ENCODE measurements at places on chromosomes 4 and X.

GRCh38 chrX:15973946-15974345 lies 119.3 kb upstream of the AP1S2 start:
- DNase-seq: no peak

- peak; percentile 52 for DNase-seq
These were observed 120.8 kb downstream of the ZNF518B start for GRCh38 chr4:10336471-10336870.

DNA sequence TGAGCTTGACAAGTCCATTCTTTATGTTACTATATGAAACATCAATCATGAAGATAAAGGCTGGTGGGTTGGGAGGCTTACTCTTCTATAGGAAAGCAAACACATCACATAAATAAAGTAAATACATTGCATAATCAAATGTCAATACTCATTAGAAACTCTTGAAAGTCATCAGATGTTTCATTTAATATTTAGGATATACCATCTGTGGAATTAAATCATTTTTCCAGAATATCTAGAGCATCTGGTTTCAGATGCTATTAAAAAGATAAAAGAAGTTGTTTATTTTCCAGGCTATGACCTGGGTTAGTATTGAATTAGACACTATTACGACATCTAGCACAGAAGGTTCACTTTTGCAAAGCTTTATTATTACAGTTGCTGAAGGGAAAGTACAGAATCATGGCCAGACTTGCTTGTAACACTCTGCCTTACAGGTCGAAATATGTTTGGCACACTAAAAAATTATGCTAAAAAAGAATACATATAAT lies 72.6 kb downstream of the METTL14 start:
- no peak for DNase-seq

- no peak for DNase-seq
These were observed 642.0 kb downstream of the MID1IP1 start for GRCh38 chrX:39443240-39443639.

DNA sequence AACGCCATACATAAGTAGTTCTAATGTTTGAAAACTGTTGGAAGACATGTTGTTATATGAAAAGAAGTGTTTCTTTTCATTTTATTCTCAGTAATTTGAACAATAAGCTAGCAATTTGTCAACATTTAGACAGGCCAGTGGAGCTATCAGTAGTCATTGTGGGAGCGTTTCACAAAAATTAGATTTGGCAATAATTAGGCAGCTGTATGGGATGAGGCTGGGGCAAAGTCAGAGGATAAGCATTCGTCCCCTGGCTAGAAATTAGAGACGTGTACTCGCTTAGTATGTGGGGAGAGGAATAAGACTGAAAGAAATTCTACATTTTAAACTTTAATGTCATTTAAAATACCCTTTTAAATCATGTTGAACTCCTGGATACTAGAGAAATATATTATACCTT lies 70.6 kb downstream of the TMEM144 start:
- no peak for DNase-seq

GRCh38 chr4:36432586-36432985 lies 151.2 kb downstream of the DTHD1 start:
- no peak for DNase-seq

GRCh38 chr4:54662901-54663585 lies 5.3 kb downstream of the KIT start:
- DNase-seq: no peak

GRCh38 chrX:104918122-104918521 lies 302.4 kb downstream of the TEX13A start:
- no peak for DNase-seq

DNA sequence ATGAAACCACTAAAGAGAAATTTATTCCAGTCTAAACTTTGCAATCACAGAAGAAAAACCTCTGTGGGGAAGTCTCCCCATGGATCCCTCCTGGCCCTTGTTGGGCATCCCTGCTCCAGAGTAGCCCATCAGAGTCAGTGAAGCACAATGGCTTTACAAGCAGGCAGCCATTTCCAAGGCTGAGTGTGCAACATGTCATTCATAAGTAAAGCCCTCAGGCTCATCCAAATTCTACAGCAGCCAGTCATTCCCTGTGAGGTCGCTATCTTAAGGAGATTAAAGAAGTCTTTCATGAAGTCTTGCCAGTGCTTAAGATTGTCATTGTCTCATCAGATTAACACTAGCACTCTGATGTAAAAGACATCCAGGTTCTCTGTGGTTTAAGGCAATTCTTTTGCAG lies 17.0 kb upstream of the MAPK10 start:
- no peak for DNase-seq

DNA sequence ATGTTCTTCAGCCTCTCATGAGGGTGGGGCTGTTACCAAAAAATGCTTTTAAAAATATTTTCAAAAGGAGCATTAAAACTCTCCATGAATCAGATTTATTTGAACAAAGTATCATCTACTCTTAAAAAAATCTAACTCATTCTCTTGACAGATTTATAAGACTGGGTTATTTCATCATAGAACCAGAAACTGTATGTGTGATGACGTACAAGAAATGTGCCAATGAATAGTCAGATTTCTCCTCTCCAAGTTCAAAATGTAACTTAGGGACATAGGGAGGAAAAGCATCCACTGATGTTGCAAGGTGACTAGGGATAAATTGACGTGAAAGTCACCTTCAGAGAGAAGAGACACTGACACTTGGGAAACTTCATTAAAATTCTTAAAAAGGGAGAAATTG lies 89.1 kb upstream of the CLNK start:
- DNase-seq: no peak

DNA sequence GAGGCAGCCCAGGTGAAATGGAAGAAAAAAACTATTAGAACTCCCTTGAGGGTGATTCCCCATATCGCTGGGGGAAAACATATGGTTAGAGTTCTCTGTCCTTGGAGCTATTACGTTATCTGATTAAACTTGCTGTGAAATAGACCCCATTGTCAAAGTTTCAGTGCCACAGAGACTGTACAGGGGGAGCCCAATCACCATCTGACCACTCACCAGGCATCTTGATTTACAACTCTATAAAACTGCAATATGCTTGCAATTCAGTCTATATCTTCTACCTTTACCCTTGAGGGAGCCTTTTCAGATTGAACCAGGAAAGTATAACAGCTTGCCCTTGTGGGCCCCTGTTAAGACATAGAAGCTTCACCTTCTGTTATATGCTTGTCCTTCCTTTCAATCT lies 18.2 kb downstream of the TMEM255A start:
- DNase-seq: no peak

GRCh38 chrX:97564496-97564895 lies 680.8 kb downstream of the RPA4 start:
- no peak for DNase-seq

- DNase-seq: no peak
These were observed 609.2 kb downstream of the SPOCK3 start for GRCh38 chr4:166625018-166625637.

- DNase-seq: no peak
These were observed 3.7 kb upstream of the SPARCL1 start for GRCh38 chr4:87532907-87533306.

DNA sequence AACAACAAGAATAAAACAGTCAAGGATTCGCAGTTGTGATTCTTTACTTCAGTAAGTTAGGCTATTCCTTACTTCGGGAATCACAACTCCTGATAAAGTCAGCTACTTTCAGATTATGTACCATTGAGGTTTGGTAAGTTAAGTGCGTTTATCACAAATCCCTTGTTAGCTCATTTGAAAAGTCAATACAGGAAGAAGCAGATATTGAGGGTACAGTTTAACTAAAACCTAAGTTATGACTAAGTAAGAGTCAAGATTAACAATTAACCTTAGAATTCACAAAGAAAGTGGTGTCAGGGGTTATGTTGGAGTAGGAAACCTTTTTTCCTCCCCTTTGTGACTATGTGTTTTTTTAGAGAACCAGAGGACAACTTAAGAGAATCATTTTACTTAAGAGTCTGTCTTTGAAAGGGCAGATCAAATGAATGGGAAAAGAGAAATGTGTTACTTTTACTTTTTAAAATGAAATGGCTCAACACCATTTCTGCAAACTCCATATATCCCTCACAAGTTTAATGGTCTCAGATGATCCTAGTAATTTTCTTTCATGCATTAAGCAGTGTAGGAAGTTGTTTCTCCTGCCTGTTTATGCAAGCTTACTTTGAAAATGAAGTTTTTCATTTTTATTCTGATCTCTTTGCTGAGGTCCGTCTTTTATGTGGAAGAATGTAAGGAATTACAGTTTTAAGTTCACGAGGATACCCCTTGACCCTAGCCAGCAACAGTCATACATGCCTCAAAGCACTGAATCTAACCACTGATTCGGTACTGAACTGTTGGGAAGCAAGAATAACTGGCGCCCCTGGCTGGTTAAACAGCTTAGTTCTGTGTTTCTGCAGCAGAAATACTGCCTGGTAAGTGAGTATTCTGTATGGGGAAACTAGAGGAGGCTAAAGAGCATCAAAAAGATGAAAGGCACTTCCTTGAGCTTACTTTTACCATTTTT lies 211.7 kb downstream of the SLC4A4 start:
- no peak for DNase-seq

- DNase-seq: no peak
These were observed 65.4 kb upstream of the ENPP6 start for GRCh38 chr4:184282895-184283654.

- no peak for DNase-seq
These were observed 422.6 kb upstream of the TENM3 start for GRCh38 chr4:181820553-181820952.

GRCh38 chr4:97139791-97140190 lies 1003.5 kb downstream of the STPG2 start:
- no peak for DNase-seq

DNA sequence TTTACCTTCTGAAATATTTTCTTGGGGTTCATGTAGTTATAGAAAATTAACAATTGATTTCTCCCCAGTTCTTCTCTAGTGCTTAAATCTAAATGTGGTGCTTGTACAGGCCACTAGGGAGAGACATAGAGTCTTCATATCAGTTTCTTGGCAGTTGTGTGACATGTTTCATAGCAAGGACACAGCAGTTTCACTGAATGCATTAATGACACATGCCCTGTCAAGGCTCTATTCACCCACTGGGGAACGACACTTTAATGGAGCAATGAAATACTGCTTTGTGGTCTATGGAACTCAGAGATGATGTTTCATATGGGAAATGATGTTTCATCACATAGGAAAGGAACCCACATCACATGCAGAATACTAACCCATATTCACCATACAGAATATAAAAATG lies 2.8 kb downstream of the VEGFC start:
- peak; percentile 66 for DNase-seq

GRCh38 chrX:45258731-45259402 lies 58.2 kb upstream of the DIPK2B start:
- no peak for DNase-seq

GRCh38 chr4:57023104-57023503 lies 44.4 kb downstream of the POLR2B start:
- DNase-seq: peak; percentile 75

DNA sequence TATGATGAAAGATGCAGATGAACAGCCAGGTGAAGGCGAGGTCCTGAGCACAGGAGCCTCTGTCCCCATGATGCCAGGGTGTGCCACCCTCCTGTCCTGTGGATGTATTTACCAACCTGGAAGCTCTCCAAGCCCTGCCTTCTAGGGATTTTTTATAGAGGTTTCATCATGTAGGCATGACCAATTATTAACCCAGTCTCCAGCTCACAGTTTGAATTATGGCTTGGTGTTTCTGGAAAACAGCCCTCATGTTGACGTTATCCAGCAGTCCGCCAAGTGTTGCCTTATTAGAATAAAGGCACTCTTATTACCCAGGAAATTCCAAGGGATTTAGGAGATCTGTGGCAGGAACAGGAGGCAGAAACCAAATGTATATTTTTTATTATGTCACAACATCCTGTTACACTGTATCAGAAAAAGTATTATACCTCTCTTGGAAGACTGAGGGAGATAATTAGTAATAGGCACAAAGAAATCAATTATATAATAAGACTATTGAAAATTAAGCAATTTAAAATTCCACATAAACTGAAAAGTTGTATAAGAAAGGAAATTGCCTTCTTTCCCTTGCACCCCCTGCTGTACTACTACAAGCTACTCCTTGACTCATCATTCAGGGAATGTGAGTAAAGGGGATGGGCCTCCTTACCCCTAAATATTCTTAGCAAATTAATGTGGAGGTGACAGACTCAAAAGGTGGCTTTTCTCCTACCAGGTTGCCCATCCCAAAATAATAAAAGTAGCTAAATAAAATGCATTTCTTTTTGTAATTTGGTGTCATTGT lies 129.6 kb downstream of the ZNF330 start:
- peak; percentile 71 for DNase-seq

GRCh38 chrX:40009890-40010289 lies 87.9 kb downstream of the BCOR start:
- no peak for DNase-seq

DNA sequence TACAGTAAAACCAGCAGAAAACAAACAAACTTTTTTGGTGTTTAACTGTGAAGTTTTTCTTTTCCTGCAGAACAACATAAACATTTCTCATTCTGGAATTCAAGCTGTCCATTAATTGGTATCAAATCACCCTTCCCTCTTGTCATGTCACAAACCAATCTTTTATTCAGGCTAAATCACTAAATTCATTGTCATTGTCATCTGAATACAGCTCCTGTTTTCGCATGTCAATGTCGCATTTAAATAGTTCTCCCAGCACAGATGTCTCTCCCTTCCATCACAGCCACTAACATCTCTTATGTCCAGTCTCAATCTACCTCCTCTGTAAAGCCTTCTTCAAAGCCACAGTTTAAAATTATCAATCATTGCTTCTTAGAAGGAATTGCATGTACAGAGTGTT lies 192.1 kb upstream of the PCDH10 start:
- no peak for DNase-seq

DNA sequence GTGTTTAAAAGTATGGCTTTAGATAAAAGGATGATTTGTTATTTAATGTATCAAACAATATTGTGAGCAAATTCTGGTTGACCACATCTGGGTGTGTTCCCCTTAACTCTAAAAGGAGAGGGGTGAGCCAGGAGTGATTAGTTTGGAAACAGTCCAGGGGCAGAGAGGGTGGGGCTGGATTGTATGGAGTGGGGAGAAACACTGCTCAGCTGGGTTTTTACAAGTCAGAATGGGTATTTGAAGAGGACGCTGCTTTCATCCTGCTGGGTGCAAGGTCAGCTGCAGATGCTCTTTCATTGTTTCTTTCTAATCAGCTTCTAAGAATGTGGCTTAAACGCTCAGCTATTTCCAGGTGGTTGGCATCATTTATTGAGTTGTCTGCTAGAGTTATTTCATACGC lies 82.8 kb upstream of the LIMCH1 start:
- DNase-seq: no peak

- no peak for DNase-seq
These were observed 6.2 kb upstream of the UGT2B17 start for GRCh38 chr4:68582339-68582717.

DNA sequence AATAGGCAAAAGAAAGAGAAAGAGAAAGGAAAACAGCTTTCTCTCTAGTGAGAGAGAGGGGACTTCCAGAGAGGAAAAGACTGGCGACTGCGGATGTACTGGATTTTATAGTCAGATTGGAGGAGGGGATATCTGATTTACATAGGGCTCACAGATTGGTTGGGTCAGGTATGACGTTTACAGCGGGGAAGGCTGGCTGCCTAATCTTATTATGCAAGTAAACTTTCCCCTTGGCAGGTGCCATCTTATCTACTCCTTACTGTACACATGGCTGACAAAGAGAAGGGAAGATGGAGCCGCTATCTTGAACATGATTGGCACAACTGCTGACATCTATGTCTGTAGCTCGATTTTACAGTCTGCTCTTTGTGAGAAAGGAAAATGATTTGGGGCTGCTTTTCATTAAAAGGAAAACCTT lies 25.4 kb downstream of the RBPJ start:
- no peak for DNase-seq

All from epithelial cell of prostate (primary cell).